Suppressor macrophage (primary cell): ENCODE measurements at places on chromosomes 13 and 19.

- DNase-seq, result no peak
Observed at GRCh38 chr19:45340899-45341453, 426 bp downstream of the KLC3 start.

- no peak for DNase-seq
Observed at GRCh38 chr13:34555988-34556387, 386.1 kb upstream of the NBEA start.

GRCh38 chr13:21884299-21884909 lies 213.5 kb downstream of the FGF9 start:
- no peak for DNase-seq

DNA sequence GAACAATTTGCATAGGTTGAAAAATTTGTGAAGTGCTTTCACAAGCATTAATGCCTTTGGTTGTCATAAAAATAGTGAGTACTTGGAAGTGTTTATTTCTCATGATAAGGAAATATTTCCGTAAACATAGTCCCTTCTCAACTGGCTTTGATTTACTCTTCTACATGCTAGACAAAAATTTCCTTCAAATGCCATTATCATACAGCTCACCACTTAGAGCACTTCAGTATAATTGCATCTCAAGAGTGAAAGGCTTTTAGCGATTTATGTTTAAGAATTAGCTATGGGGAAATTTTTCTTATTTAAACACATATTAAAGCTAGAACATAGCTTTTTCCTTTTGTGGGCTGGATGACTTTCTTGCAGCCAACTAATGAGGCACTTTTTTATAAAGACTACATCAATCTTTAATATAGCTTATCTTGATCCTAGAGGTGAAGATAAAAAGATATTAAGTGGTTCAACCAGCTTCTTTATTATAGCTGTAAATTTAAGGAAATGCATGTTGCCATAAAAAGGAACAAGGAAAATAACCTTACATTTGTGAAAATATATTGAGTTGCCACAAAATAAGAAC lies 656.8 kb downstream of the SLITRK6 start:
- DNase-seq, result no peak

DNA sequence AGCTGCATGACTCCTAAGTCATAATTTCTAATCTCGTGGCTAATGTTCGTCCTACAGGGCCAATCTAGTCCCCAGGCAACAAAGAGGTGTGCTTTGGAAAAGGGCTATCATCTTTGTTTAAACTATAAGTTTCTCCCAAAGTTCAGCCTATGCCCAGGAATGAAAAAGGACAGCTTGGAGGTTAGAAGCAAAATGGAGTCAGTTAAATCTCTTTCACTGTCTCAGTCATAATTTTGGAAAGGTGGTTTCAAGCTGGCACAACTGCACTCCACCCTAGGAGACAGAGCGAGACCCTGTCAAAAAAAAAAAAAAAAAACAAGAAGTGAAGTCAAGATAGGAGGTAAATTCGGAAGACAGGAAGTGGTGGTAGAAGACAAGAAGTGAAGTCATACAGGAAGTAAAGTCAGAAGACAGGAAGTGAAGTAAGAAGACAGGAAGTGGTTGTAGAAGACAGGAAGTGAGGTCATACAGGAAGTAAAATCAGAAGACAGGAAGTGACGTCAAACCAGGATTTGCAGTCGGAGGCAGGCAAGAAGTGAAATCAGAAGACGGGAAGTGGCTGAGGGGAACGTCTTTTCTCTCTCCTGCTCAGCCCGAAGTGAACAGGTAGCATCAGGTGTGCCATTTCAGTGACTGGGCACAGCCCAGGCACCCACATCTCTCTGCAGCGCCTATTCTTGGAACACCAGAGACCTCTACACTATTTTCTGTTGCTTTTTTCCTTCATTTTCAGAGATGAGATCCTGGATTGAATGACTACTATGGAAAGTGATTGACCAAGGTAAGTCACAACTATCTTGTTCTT lies 32.2 kb downstream of the GP6 start:
- DNase-seq, result peak; percentile 89

DNA sequence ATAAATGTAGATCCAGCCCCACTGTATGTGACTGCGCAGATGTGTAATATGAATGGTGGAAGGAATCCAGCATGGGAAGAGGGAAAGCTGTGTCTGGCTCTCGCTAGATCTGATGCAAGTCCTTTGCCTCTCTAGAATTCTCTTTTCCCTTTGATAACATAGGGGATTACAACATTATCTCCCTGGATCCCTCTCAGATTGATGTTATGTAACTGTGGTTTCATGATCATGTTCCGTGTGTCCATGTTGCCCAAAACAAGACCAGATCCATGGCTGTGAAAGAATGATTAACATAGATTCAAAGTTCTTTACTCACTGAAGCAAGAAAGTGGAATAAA lies 184.0 kb upstream of the UBL3 start:
- no peak for DNase-seq

DNA sequence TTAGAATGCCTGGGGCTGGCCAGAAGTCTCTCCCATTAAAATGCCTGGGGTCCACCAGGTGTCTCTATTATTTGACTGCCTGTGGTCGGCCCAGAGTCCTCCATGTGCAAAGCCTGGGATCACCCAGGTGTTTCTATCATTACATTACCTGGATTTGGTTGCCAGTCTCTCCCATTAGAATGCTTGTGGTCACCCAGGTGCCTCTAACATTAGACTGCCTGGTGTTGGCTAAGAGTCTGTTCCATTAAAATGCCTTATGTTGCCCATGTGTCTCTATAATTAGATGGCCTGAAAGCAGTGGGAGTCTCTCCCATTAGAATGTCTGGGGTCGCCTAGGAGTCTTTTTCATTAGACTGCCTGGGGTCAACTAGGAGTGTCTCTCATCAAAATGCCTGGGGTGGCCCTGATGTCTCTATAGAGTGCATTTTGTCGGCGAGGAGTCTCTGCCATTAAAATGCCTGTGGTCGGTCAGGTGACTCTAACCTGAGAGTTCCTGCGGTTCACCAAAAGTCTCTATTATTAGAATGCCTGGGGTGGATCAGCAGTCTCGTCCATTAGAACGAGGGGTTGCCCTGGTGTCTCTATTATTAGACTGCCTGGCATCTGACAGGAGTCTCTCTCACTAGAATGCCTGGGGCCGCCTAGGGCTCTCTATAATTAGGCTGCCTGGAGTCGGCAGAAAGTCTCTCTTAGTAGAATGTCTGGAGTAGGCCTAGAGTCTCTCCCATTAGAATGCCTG lies 1540.5 kb downstream of the UQCRFS1 start:
- no peak for DNase-seq

DNA sequence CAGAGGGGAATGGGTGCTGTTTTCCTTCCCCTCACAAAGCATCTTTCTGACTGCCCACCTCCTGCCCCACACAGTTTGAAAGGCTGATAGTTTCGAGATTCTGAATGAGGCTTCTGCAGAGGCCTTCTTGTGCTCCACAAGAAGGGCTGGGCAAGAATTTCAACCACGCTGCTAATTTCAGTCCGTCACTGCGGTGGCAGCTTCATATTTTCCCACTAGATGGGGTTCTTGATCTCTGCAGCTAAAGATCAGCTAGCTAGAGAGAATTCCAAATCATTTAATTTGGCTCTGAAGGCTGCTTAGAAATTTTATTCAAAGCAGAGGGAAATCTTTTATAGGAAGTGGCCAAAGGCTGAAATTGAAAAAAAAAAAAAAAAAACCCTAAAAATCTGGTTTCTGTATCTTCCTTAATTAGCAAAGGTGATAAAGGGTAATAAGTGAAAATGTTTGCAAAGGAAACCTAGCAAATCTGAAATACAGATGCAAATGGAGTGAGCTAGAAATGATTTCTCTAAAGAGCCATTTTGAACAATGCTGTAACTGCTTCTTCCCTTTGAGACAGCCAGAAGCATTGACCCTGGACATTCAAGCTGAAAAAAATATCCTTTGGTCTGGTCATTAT lies 38.0 kb upstream of the C13orf42 start:
- peak; percentile 41 for DNase-seq
